ENCODE measurements at places on chromosomes 7 and 10.

- peak; percentile 33 for DNase-seq
Measured at GRCh38 chr10:15196021-15196834, 27.7 kb upstream of the NMT2 start.

GRCh38 chr10:44860811-44861736, 50.1 kb upstream of the TMEM72 start:
- DNase-seq = no peak

- no peak for DNase-seq
Measured at GRCh38 chr7:22248111-22248809, 108.7 kb downstream of the RAPGEF5 start.

DNA sequence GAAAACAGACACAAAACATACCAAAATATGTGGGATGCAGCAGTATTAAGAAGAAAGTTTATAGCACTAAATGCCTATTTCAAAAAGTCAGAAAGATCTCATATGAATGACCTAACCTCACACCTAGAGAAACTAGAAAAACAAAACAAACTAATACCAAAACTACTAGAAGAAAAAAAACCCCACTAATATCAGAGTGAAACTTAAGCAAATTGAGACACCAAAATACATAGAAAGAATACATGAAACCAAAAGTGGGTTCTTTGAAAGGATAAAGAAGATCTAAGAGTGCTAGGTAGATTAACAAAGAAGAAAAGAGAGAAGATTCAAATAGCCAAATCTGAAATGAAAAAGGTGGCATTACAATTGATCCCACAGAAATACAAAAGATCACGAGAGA, 494.1 kb downstream of the SH2D4B start:
- DNase-seq = no peak

DNA sequence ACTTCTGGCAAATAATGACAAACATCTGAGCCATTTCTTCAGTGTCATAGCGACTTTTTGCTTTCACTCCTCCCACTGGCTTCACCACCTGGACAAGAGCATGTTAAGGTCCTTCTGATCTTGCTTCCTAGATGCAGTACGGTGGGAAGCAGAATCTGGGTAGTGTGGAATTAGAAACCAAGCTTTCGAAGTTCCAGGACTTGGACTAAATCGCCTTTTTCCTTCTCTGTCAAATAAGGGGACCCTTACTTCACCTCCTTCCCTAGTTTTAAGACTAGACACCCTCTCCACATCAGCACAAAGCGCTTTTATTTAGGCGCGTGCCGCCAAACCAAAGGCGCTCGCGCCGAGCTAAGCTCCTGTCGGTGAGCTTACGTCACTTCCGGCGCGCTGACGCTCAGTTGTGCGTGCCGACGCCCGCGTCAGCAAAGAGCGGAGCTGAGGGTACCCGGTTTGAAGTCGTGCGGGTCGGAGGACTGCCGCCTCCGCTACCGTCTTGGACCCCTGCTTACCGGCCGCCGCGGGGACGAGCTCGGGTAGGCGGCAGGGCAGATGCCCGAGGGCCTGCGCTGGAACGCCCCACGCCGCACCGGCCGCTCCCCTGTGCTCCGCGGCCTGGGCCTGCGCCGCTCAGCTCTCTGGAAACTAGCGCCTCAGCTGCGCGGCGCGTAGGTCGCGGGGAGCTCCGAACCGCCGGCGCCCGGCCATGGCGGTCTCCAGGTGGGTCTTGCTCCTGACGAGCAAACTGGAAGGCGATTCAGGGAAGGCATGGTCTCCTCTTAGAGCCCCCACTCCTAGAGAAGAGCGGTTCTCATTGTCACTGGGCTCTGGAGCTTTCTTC, at the start of gene BTAF1:
Gene BTAF1, plus strand, starts transcription at position 400 of the 841 bp plus-strand sequence. Its CDS starts 307 bp downstream, at position 707.
- DNase-seq = peak; percentile 92

GRCh38 chr7:39446546-39446945, 119.7 kb upstream of the YAE1 start:
- no peak for DNase-seq

GRCh38 chr10:68336754-68337351, 4.1 kb upstream of the PBLD start:
- DNase-seq = no peak

- no peak for DNase-seq
Measured at GRCh38 chr7:24842449-24843241, 85.4 kb upstream of the GSDME start.

GRCh38 chr7:26397796-26398426, 106.2 kb downstream of the SNX10 start:
- no peak for DNase-seq

DNA sequence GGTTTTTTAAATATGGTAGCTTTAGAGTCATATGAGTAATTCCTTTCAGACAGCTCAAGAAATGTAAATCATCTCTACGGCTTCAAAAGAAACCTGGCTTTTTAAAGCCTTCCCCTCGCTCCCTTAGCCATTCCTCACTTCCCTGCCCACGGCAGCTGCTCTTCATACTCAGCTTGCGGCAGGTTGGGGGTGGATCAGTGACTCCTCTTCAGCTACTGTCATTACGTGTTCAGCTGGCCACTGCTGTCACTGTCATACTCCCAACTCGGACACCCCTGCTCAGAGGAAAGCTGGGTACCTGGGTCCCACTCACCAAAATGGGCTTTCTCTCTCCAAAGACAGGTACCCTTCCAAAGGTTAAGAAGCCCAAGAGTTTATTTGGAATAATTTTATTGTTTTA, 6.6 kb downstream of the YWHAG start:
- DNase-seq = no peak

GRCh38 chr7:42722716-42723115, 189.2 kb downstream of the C7orf25 start:
- DNase-seq = no peak

GRCh38 chr7:139984642-139985539, 77.9 kb downstream of the PARP12 start:
- no peak for DNase-seq

- DNase-seq = peak; percentile 9
Measured at GRCh38 chr10:78859266-78859665, 209.5 kb upstream of the ZMIZ1 start.

GRCh38 chr10:115706488-115707076, 566.4 kb downstream of the GFRA1 start:
- no peak for DNase-seq

GRCh38 chr7:104825099-104825498, 188.9 kb upstream of the KMT2E start:
- no peak for DNase-seq

DNA sequence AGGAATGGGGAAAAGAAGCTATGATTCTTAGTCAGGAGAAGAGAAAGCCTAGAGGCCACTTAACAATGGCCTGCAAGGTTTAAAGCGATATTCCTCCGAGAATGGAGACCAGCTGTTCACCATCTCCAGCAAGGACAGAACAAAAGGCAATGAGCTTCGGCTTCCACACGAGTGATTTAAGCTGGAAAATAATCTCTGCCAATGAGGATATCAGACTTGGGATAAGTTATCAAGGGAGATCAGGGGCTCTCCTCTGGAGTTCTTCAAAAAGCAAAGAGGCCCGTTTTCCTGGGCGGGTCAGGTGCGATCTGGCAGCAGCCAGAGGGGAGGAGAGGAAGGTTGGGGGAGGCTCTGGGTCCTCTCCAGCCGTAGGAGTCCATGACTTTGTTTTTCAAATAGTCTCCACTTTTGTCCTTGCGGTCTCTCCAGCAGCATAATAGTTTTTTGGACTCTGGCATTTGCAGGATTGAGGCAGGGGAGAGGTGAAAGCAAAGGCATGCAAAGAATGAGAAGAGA, 211.3 kb downstream of the SKIDA1 start:
- no peak for DNase-seq
